ENCODE measurements at places on chromosomes 1 and 21.

DNA sequence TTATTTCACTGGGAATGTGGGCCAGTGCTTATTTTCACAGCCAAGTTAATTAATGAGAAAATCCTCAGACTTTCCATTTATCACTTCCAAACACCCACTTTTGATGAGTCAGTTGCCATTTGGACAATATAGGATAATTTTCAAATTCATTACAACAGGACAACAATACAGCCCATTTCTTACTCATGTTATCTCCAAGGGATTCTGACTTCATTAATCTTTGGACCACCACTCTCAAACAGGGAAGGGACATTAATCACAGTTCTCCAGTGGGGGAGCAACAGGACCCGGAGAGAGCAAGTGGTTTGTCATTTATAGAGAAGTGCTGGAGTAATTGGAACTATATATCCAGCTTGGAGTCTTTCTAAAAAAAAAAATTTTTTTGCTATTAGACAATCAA, 38.7 kb downstream of the JUN start:
- DNase-seq: no peak

- DNase-seq: no peak
Measured at GRCh38 chr21:31929548-31929947, 56.7 kb downstream of the HUNK start.

GRCh38 chr1:68495968-68496679, 758 bp downstream of the DEPDC1 start:
- DNase-seq: no peak

DNA sequence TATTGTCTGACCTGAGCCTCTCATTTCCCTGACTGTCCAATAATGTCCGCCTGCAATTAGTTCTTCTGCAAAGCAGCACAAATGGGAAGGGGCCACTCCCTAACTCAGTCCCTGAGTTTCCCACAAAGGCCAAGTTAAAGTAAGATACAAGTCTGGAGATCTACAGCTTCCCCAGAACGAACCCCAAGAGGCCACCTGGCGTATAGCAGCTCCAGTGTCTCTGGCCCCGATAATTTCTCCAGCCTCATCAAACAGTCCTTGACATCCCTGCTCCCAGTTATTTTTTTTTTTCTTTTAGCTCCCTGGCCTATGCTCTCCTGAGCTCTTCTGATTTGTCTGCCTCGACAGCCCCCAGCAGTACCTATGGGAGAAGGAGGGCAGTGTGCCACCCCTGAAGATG, 8.1 kb upstream of the ACKR1 start:
- no peak for DNase-seq

- no peak for DNase-seq
Measured at GRCh38 chr1:180945551-180945950, 32.9 kb downstream of the KIAA1614 start.

DNA sequence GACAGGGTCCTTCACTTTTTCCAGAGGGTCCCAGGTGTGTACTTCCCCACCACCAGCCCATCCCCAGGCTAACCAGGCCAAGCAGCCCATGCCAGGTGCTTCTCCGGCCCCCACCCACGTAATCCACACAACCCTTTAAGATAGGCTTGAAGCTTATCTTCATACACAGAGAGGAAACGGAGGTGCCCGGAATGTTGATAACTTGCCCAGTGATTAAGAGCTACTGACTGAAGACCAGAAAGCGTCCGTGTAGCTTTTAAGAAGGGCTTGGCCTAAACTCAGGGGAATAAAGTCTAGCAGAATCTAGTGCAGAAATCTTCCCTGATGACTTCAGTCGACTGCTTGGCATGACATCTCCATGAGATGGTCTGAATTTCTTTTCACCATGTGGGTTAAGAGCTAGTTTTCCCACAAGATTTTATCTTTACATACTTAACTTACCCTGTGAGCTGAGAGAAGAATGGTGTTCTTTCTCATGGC, 138.7 kb downstream of the GALNT2 start:
- no peak for DNase-seq

DNA sequence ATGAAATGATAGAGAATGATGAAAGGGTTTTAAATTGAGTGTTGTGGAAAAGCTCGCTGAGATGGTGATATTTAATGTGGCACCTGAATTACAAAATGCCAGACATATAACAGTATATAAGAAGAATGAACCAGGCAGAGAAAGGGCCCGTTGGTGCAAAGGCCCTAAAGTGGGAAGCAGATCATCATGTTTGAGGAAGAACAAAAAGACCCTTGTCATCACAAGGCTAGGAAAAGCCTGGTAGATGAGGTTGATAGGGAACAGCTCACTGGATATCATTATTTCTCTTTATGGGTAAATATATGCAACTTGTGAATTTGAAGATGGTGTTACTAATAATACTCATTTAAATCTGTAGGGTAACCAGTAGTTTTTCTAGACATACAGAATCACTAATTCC, 11.0 kb downstream of the RAP1A start:
- DNase-seq: no peak

- DNase-seq: no peak
Measured at GRCh38 chr1:78088486-78088885, 42.7 kb downstream of the GIPC2 start.

- DNase-seq: peak; percentile 41
Measured at GRCh38 chr1:151199873-151200581, 1.7 kb downstream of the PIP5K1A start.

DNA sequence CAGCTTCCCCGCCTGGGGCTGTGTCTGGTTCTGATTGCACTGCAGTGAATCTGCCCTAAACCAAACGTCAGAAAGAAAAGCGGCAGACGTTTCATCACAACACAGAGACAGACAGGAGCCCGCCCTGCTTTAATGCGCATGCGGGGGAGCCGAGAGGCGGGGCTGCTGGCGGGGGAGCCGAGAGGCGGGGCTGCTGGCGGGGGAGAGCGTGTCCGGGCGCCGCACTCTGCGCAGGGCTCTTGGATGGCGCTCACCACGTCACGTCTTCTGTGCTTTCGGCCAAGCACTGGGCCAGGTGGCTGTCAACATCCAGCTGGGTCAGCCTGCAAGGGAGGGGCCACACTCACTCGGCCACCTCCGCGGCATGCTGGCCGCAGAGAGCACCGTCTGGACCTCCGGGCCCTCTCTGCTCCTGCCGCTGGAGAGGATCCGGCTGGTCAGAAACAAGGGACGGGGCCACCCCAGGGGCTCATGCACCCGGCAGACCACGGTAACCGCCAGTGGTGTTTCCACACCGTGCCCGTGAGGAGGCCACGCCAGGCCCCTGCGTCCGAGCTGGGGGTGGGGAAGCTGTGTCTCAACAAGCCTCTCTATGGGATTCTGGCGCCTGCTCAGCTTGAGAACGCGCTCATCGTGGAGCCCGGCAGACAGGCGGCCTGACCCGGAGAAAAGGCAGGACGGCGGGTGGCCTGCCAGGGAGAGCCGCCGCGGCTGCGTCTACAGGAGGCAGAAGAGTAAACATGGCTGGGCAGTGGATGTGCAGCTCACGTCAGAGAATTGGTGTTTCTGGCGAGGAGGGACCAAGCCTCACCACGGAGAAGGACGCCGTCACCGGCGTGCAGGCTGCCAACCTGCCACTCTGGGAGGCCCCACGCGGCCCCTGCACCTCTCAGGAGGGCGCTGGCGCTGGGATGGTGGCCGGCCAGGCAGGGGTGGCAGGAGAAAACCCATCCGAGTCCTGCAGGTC, 4.8 kb downstream of the FAAP20 start:
- peak; percentile 92 for DNase-seq

GRCh38 chr1:205071801-205072200, 12.5 kb downstream of the TMEM81 start:
- no peak for DNase-seq

DNA sequence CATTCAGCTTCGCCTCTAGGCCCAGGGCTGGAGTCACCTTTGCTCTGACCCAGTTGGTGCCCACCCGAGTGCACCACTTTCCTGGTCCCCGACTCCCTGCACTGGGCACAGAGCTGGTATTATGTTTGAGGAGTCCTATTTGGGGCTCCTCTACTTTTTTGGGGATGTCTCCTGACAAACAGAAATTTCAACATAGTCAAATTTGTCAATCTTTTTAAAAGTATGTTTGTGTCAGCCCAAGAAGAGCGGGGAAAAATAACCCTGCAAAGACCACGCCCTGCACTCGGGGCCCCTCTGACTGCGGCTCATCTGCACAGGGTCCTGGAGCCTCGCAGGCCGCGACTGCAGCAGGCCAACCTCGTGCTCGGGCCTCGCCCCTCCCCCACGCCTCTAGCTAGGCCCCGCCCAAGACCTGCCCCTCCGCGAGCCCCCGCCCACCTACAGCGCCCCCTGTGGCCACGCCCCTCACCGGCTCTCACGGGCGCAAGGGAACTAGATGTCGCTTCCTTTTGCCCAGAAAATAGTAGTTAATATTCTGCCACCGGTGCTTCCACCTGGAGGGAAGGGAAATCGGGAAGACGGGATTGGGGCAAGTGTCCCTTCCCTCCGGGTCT, 11.4 kb downstream of the FAM229A start:
- DNase-seq: peak; percentile 79

DNA sequence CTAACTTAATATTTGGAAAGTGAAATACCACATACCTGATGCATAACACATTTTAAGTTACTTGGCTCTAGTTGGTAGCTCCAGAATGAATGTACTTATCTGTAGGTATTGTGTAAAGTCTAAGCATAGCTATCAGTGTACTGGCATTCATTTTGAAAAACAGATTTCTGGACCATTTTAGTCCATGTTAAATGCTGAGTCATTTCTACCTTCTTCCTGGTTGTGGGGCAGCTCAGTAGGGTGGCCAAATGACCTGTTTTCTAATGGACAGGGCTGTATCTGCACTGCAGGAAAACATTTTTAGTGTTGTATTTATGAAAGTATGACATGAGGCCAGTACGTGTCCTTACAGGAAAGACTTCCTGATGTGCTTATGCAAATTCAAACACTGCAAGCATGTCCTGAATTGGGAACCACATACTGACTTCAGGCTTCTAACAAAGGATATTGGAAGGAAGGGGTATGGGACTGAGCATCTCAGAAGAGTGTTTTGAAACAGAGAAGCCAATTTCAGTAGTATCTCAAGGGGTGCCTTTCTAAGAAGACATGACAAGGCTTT, 300.3 kb upstream of the B3GALT2 start:
- DNase-seq: no peak

- no peak for DNase-seq
Measured at GRCh38 chr1:100517515-100517914, 20.4 kb upstream of the GPR88 start.

DNA sequence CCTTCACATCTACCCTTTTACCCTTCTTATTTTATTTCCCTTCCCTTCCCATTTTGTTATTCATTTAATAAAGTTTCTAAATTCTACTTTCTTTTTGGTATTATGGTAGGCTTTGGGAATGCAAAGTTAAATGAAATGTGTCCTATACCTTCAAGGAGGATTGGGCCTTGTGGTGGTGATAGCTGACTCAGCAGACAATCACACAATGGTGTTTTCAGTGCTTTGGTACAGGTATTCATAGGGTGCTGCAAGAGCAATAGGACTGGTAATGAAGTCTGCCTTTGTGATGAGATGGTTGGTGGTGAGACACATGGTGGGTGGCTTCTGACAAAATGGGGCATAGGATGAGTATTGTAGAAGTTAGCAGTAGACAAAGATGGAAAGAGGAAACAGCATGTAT, 21.9 kb upstream of the SPAG17 start:
- no peak for DNase-seq

GRCh38 chr1:41720861-41721410, 197.8 kb downstream of the HIVEP3 start:
- DNase-seq: peak; percentile 36

GRCh38 chr1:111873460-111874030, 115.9 kb downstream of the KCND3 start:
- no peak for DNase-seq

DNA sequence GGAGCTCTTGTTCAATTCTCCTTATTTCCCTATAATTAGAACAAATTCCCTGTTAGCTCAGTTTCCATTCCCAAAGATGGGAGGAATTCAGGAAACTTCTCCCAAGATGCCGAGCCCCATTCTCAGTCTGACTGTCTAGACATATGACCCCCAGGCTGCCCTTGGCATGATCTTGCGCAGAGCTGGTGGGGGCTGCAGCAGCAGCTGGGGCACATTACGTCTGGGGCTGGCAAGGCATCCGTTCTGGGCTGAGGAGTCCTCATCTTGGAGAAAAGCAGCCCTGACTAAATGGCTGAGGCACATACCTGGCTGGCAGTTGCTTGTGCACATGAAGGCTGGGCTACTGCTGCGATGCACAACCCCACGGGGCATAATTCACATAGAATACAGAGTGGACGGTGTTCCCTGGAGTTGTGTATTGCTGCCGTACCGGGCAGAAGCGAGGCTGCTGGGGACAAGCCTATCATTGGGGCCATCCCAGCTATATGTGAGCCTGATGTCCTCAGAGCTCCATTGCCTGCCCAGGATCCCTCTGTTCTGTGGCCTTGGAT, 36.4 kb upstream of the TRABD2B start:
- DNase-seq: no peak

DNA sequence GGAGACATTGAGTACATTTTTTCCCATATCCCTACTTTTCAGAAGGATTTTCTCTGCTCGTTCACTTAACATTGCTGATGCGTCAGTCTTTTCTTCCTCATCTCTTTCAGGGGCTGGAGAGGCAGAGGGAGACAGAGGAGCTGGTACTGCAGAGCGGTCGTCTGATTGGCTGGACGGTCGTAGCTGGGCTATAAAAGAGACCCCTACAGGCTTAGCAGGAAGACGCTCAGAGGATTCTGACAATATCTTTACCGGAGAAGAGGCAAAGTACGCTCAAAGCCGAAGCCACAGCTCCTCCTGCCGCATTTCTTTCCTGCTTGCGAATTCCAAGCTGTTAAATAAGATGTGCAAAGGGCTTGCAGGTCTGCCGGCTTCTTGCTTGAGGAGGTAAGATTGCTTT, at the start of gene RGS4:
Gene RGS4, plus strand, starts transcription at position 220 of the 400 bp plus-strand sequence. Its CDS starts 124 bp downstream, at position 344.
- DNase-seq: no peak

- DNase-seq: no peak
Measured at GRCh38 chr1:20076223-20076622, 6.2 kb downstream of the PLA2G5 start.

GRCh38 chr1:2148691-2149090, 45.9 kb downstream of the FAAP20 start:
- DNase-seq: no peak

DNA sequence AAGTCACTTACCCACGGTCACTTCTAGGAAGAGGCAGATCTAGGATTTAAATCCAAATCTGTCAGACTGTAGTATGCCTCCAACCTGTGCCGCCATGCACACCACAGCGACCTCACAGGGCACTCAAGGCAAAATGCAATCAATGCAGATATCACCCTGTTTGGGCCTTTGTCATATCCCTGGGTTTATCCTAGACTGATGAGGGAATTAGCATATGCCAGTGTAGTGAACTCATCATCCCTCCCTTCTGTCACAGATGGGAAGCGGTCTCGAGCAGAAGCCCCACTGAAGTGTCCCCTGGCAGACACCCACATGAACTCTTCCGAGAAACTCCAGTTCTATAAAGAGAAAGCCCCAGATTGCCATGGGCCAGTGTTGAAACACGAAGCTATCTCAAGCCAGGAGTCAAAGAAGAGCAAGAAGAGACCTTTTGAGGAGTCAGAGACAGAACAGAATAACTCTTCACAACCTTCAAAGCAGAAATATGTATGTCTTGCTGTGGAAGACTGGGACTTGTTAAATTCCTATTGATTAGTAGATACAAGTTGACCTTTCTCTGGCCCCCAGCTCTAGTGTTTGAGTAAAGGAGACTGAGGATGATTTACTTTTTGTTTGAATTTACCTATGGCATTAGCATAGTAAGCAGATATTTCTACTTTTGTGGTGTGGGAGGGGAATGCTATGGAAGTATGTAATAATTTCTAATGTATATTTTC, 21.4 kb downstream of the LRRC42 start:
- no peak for DNase-seq

- DNase-seq: no peak
Measured at GRCh38 chr1:63721531-63722189, 52.2 kb upstream of the ROR1 start.

All from natural killer cell (primary cell).